ENCODE measurements at places on chromosomes 3 and 15.

DNA sequence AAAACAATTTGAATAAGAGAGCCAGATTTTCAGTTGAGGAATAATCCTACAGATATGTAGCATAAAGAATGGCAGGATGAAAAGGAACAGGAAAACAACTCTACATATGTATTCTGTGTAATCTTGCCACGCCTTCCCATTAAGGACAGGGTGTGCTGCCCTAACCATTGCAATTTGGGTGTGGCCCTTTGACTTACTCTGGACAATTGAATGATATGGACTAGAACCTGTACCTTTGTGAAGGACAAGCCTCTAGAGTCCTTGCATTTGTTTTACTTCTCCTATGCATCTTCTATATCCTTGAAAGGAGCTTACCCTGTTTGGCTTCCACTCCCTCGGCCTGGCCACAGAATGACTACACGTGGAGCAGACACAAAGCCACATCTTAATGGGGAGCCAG, 1261.6 kb upstream of the GBE1 start:
- DNase-seq: no peak

- no peak for DNase-seq
Measured at GRCh38 chr3:158994386-158994785, 192.5 kb downstream of the MFSD1 start.

DNA sequence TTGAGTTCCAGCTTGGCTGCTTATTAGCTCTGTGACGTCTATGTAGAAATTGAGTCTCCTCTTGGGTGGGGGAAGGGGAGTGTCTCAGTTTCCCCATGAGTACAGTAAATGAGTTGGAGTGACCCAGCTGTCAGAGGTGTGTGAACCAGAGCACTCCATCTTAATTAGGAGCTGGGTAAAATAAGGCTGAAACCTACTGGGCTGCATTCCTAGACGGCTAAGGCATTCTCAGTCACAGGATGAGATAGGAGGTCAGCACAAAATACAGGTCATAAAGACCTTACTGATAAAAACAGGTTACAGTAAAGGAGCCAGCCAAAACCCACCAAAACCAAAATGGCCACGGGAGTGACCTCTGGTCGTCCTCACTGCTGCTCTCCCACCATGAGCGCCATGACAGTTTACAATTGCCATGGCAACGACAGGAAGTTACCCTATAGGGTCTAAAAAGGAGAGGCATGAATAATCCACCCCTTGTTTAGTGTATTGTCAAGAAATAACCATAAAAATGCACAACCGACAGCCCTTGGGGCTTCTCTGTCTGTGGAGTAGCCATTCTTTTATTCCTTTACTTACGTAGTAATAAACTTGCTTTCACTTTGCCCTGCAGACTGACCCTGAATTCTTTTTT, 222.4 kb downstream of the CACNA2D3 start:
- DNase-seq: no peak

- DNase-seq: no peak
Measured at GRCh38 chr3:126511291-126511690, 6.3 kb downstream of the UROC1 start.

DNA sequence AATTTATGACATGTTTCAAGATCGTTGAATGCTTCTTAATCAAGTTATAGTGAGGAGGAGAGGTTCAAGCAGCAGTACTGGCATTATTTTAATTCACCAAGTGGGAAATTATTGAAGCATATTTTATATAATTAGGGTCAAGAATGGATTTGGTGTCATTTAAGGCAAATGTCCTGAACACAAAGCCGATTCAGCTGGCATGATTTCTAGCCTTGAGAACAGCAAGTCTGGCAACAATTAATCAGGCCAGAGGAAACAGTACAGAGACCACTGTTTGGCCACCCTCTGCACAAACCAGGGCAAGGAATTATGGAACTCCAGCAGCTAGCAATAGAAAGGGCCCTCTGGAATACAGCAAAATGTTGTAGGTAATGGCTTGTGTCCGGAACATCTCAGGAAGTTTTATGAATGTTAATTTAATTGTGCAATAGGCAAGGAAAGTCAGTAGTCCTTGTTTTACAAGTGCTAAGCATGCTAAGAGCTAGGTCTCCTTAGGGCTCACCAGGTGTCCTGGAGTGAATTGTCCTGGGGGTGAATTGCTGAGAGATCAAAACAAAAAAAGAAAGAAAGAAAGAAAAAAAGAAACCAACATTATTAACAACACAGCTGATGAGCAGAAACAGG, 38.7 kb upstream of the SNRK start:
- DNase-seq: no peak

DNA sequence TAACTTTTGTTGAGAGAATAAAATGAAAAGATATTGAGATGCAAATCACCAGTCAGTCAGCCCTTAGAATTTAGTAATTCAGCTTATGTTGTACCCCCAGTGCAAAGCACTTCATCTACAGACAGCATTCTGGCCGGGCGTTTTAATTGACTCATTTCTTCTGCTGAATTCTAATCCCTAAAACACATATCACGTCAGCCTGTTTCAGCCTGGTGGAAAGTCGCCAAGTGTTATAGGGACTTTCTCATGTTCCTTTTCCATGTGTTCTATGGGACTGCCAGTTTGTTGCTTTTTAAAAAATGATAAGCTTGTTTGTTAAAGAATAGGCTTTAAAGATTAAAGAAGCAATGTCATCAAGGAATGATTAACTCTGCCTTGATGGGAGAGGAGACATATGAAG, 169.7 kb upstream of the BFSP2 start:
- DNase-seq: no peak

DNA sequence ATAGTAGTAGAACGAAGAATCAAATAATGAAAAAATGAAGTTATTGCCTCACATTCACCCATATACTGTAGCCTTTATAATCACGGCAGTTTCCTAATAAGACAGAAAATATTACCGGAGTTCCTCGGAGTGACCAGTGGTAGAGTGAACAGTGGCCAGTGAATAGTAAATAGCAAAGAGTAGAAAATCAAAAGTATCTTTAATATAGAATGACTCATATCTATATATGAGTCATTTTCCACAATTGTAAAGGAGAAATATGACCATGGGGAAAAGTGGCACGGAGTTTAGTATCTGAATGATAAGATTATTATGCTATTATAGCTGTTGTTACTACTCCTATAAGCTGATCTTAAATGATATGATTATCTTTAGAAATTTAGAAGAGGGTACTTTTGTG, 38.5 kb downstream of the ZBTB20 start:
- DNase-seq: no peak

GRCh38 chr3:110878692-110879091, 192.9 kb upstream of the NECTIN3 start:
- no peak for DNase-seq

DNA sequence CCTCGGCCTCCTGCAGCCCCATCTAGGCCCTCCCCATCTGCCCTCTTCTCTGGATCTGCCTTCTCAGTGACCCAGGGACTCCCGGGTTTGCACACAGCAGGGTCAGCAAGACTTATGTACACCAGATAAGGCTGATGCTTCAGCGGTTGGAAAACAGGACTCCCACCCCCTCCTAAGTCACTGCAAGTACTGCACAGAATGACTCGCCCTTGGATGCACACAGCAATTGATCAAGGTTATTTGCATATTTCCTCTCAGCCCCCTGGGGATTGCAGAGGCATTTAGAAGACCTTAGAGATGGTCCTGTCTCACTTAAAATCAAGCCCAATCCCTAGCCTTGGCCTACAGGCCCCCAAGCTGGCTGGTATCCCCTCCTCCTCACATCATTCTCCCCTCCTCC, 8.9 kb downstream of the ACAN start:
- no peak for DNase-seq

- peak; percentile 27 for DNase-seq
Measured at GRCh38 chr3:157581371-157581770, 78.2 kb upstream of the VEPH1 start.

DNA sequence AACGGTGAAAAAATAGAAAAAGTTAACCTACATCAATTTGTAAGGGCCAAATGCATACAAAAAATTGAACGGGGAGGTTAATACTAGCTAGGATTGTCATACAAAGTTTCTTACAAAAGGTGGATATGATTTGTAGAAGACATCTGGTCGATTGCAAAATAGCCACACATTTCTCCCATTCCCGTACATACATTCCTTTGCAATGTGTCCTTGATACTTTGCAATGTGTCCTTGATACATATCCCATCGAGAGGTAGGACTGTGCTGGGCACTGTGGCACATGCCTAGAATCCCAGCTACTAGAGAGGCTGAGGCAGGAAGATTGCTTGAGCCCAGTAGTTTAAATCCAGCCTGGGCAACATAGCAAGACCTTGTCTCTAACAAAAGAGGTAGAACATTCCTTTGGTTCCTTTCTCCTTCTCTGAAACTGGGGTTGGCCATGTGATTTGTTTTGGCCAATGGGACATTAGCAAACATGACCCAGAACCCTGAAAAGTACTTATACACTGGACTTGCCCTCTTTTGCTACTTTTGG, 9.5 kb downstream of the TTBK2 start:
- DNase-seq: peak; percentile 45

- no peak for DNase-seq
Measured at GRCh38 chr3:159451067-159451466, 537.6 kb upstream of the IL12A start.

GRCh38 chr3:52341123-52341522, 25.0 kb downstream of the DNAH1 start:
- no peak for DNase-seq

DNA sequence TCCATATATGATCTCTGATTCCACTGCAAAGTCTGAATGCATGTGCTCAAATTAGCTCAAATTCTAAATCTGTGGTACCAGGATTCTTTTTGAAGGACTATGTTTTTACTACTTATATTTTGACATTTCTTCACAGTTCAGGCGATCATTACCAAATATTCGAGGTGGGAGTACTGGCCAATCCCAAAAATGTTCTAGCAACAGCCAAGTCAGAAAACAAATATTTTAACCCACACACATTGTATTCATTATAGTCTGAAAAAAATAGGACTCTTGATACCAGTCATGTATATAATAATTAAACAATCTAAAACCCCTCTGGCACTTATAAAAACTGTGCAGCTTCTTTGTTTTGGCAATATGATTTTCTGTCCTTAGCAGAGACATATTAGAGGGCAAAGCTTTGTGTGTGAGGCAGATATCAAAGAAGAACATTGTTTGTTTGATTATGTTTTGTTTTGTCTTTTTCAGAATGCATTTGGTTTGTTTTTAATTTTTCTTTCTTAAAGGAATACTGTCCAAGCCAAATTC, 37.4 kb downstream of the FGF7 start:
- peak; percentile 59 for DNase-seq

GRCh38 chr3:51716805-51717204, 9.9 kb downstream of the GRM2 start:
- no peak for DNase-seq

DNA sequence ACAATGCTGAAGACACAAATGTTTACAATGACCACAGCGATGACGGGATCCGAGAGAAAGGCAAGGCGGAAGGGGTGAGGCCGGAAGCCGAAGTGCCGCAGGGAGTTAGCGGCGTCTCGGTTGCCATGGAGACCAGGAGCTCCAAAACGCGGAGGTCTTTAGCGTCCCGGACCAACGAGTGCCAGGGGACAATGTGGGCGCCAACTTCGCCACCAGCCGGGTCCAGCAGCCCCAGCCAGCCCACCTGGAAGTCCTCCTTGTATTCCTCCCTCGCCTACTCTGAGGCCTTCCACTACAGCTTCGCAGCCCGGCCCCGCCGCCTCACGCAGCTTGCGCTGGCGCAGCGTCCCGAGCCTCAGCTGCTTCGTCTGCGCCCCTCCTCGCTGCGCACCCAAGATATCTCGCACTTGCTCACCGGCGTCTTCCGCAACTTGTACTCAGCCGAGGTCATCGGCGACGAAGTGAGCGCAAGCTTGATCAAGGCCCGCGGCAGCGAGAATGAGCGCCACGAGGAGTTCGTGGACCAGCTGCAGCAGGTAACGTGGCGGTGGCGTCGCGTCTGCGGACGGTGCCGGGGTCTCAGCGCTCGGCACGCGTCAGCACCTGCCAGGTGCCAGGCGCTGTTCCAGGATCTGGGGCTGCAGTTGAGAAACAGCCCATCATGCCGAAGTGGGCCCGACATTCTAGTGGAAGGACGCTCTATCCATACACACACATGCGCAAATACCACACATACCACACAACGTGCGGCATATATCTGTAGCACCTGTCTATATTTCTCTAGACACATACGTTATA, at the start of gene DLEC1:
DLEC1 (plus strand) TSS at position 108 of the 798 bp plus-strand sequence; CDS start at position 126, 18 bp downstream.
- DNase-seq: peak; percentile 34

GRCh38 chr3:167066977-167067786, 312.9 kb downstream of the ZBBX start:
- no peak for DNase-seq

DNA sequence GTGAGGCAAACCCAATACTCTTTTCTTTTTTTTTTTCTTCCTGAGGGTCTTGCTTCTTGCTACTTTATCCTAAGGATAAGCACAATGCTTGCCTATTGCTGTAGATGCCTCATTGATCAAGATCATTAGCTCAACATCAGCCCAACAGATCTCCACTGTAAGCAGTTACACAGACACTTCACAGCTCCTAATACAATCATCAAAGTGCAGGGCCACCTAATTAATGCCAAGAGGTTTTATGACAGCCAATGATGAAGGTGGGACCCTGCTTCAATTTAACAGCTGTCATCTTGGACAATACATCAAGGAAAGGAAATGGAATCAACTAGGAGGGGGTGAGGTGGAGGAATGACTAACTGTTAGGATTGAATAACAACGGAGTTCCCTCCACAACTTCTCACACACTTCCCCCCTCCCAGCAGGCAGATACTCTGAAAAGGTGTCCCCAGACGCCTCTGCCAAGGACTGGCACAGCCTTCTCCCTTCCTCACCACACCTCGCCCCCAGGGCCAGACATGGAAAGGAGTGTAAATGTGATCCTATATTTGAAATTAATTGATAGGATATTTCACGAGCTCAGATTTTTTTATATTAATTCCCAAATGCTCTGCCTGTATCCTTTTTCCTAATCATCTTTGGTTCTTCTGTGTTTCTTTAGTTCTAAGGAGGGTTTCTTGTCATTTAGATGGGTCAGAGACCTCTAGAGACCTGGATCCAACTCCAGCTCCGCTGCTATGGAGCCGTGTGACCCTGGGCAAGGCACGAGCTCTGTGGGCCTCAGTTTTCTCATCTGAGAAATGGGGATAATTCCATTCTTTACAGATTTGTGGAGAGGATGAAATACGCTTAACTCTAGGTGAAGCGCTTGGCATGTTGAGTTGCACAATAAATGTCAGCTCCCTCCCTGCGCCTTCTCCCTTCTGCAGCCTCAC, 1.2 kb downstream of the DCLK3 start:
- DNase-seq: no peak

- no peak for DNase-seq
Measured at GRCh38 chr3:161082063-161082462, 23.1 kb downstream of the B3GALNT1 start.

- no peak for DNase-seq
Measured at GRCh38 chr3:168738527-168739325, 643.0 kb upstream of the GOLIM4 start.

DNA sequence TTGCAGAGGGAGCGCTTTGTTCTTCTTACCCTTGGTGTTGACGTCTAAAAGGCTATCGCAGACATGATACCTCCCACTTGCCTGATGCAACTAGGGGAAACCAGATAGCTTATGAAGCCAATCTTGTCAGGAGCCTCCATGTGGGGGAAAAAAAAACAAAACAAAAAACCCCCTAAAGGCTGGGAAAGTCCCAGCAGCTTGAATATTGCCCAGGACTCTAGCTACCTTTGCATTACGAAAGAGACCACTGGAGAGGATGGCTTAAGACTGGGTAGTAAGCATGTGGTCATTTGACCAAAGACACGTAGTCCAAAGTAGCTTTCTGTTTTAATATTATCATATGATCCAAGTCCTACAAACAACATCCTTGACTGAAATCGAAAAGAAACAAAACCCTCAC, 120.7 kb upstream of the WNT5A start:
- no peak for DNase-seq

GRCh38 chr3:12287727-12288181, 1.1 kb upstream of the PPARG start:
- no peak for DNase-seq

- no peak for DNase-seq
Measured at GRCh38 chr15:57158997-57159668, 217.2 kb upstream of the CGNL1 start.

All from fibroblast of mammary gland (primary cell).